ENCODE measurements at places on chromosomes 3 and 15.

- no peak for DNase-seq
Measured at GRCh38 chr15:25624504-25625177, 185.8 kb upstream of the UBE3A start.

DNA sequence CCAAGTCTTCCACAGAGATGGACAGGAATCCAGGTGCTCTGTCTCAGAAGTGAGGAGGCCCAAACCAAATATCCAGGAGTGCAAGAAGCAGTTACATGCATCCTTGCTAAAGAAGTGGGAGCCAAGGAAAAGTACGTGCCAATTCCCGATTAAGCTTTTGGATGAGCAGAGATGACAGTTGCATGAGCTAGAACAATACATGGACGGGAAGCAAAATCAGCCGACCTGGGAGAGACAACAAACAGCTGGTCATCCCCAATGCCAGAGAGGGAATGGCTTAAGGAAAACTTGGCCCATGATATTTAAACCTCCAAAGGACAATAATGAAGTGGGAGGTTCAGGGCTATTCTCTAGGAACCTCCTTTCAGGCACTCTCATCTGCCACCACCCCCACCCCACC lies 86.0 kb upstream of the ABHD17C start:
- no peak for DNase-seq

DNA sequence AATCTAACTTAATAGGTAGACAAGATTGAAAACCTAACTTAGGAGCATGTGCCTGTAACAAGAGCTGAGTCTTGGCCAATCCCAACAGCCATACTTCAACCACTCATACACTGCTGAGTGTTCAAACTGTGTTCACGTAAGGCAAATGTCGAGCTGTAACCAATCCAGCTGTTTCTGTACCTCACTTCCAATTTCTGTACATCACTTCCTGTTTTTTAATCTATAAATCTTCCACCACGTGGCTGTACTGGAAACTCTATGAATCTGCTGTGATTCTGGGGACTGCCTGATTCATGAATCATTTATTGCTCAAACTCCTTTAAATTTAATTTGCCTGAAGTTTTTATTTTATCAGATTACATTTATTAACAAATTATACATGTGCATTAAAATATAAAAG lies 44.6 kb upstream of the NEDD4 start:
- no peak for DNase-seq

DNA sequence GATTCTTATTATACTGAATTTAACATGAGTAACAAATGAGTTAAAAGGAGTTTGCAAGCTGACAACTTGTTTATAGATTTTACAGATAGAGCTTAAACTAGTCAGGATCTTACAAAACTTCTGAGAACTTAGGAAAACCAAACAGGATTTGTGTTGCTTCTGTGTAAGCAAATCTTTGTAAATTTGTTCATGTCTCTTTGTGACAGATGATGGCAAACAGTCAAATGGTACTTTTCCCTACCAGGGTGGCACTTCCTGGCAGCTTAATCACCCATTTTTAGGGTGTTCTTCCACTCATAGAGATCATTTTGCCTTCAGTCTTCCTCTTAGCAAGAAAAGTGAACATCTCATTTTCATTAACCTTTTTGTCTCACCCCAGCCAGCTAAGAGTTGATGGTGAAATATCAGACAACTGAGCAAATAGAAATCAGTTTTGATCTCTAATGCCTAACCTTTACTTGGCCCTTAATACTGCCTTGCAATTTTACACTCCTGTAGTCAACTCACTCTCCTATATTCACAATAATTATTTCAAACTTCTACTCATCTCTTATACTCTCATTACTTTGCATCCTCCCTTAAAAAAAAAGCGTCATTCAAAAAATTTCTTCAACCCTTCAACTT lies 23.7 kb upstream of the NECTIN3 start:
- no peak for DNase-seq

- DNase-seq, result no peak
Measured at GRCh38 chr3:38986901-38987300, 64.8 kb downstream of the SCN11A start.

- no peak for DNase-seq
Measured at GRCh38 chr15:65355173-65355987, 22.4 kb downstream of the IGDCC3 start.

DNA sequence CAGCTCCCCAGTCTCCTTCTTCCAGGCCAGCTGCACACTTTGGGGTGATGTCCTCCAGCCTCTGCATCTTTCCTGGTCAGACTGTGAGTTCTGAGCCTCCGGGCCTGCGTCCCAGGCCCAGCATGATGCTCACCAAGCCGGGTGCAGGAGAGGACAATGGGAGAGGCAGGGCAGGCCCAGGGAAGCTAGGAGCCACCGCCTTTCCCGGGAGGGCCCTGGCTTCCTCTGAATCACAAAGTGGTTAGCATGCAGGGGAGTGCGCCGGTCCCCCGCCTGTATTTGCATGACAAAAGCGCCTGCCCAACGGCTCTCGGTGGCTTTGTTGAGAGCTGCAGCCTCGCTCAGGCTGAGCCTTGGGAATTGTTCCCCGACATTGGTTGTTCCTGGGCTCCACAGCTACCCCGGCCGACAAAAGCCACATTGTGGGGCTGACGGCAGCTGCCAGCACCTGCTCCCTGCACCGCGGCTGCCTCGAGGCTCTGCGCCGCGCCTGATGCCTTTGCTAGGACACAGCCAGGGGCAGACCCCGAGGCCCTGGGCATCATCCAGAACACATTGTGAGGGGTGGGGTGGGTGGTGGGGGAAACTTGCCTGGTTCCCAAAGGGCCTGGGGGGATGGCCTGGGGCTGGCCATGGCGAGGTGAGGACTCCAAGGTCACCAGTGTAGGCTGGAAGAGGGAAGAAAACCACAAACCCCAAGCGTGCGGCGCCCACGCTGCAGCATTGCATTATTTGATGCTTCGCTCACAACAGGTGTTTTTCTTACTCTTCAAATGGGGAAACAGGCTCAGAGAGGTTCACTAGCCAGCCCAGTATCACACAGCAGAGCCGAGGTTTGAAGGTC lies 20.0 kb upstream of the KLF13 start:
- DNase-seq, result no peak

DNA sequence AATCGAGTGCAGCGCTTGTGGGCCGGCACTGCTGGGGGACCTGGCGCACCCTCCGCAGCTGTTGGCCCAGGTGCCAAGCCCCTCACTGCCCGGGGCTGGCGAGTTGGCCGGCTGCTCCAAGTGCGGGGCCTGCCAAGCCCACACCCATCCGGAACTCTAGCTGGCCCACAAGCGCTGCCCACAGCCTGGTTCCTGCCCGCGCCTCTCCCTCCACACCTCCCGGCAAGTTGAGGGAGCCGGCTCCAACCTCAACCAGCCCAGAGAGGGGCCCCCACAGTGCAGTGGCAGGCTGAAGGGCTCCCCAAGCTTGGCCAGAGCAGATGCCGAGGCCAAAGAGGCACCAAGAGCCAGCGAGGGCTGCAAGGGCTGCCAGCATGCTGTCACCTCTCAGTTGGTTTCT lies 73.4 kb downstream of the PLXNA1 start:
- no peak for DNase-seq

GRCh38 chr15:96070636-96071035 lies 259.9 kb upstream of the NR2F2 start:
- no peak for DNase-seq

DNA sequence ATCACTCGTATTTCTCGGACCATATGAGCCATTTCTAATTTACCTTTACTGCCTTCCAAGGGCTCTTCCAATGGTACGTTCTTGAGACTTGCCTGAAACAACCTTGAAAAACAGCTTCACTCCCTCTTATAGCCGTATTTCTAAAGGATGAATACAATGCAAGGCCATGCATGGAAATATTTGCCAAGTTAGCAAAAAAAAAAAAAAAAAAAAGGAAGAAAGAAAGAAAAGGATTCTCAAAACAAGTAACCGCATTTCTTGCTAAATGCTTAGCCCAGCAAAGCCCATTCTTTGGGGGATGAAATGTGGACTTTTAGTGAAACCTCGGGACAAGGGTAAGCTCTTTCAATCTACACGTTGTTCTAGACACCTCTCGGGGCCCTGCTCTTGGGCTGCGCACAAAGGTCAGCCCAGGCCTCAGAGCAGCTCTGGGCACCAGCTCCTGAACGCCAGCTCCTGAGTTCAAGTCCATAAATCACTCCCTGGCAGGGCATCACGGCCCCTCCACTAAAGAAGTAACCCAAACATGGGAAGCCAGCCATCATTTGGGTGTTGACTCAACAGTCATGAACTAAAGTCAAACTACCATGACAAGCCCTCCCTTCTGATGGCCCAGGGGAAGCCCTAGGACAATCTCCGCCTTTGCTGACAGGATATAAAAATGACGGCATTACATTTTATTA lies 132.7 kb downstream of the ADAMTS17 start:
- no peak for DNase-seq

GRCh38 chr15:88385078-88385700 lies 82.0 kb downstream of the MRPL46 start:
- no peak for DNase-seq

DNA sequence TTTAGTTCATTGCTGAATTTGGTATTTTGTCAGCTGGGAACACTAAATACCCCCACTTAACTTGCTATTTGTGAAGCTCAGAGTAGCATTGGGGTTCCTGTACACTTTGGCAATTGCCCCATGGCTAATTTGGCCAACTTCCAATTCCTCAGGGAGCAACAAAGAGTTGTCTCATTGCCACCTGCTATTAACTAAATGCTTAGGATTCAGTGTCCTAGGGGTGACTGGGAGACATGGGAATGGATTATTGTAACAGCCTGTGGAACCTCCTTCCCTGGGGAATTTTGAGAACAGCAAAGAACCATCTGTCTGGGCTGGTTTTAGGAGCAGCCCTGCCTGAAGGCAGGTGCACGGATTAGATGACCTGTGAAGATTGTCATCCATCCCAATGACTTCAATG lies 437.4 kb upstream of the TPRG1 start:
- no peak for DNase-seq

GRCh38 chr3:179962629-179963387 lies 73.9 kb downstream of the PEX5L start:
- DNase-seq, result no peak

GRCh38 chr15:99126131-99126588 lies 21.3 kb downstream of the SYNM start:
- DNase-seq, result no peak

- no peak for DNase-seq
Measured at GRCh38 chr15:42471002-42471401, 19.9 kb downstream of the ZNF106 start.

DNA sequence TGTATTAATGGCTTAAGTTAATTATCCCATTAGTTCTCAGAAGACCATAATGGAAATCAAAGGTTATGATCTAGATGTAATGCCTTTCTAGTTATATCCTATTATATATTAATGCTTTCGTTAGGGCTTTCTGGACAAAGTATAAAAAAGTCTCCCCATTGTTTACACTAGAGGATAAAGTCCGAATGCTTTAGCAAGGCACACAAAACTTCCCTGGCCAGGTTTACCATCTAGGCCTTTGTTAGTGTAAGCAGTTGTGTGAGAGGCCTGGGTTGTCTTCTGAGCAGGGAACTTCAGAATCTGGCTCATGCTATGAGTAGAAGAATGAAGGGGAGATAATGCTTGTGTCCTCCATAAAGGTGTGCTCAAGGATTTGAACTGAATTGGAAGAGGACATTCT lies 106.3 kb upstream of the MEIS2 start:
- DNase-seq, result no peak

DNA sequence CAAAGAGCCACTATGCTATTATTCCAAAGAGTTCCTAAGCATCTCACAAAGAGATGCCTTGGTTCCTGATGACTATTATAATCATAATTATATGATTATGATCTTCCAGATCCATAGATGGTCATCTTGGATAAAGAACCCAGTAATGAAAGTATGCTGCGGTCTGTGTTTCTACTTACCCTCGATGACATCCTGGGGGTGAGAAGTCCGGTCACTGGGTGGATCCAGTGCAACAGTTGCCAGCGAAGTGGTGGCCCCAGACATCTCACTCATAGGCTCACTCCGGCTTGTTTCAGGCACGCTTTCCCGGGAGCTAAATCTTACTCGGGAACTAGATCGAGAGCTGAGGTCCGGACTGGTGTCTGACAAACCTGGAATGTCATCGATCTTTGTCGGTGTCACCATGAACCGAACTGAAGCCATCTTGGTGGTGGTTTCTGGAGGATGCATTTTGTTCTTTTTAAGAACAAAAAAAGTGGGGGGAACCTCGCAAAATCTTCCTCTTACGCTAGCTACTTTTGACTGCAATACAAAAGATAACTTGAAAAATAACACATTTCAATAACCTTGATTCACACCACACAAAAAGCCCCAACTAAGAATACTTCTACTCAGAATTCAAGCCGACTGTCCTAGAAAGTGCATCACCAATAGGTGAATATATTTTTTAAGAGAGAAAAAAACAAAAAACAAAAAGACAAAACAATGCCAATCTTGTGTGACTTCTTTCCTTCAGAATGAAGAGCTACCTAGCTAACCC lies 1.2 kb downstream of the SLC12A6 start:
- no peak for DNase-seq

GRCh38 chr3:52172262-52172757 lies 18.1 kb upstream of the POC1A start:
- DNase-seq, result no peak

GRCh38 chr15:93515256-93516051 lies 426.4 kb upstream of the RGMA start:
- no peak for DNase-seq

DNA sequence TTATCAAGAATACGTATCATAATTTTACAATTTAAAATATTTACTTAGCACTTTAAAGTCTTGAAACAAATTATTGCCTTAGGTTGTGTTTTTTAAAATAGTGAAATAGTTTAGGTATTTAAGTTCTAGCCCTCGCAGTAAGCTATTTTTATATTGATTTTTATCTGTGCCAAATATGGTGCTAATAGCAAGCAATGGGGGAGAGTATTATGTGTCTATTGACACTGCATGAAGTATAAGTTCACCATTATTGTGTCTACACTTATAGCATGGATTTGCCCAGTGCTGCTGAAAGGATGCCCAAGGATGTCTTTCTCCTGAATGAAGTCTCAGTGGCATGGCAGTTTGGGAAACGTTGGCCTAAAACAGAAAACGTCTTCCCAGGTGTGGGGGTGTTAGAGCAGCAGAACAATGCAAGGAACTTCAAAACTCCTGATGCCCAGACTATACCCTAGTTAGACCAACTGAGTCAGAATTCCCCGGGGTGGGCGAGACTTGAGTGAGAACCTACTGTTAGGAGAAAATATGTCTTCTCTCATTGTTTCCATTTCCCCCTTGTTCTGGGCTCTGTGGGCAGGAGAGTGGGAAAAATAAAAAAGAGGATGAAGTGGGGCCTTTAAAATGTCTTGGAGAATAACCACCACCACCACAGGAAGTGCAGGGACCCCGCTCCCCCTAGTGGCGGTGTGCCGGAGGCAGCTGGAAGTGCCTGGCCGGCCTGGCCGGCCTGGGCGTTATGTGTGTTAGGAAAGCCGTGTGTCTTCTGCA lies 104.2 kb upstream of the SLC7A14 start:
- DNase-seq, result peak; percentile 6

DNA sequence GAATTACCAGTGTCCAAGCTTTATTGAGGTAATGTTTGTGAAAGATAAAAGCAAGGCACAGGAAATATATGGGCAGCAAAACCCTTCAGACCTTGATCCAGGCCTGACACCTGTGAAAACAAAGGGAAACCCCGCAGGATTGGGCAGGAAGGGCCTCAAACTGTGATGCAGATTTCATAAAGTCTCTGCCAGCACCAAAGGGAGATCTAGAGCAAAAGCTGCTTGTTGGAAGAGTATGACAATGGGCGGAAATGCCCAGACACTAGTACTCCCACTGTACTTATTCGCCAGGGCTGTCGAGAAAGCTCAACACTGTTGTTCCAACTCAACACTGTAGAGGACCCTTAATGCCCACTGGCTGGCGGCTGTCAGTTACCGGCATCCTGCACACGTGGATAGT lies 207.9 kb downstream of the CD47 start:
- no peak for DNase-seq

All from CD8-positive, alpha-beta memory T cell (primary cell).